ENCODE measurements at places on chromosomes 4 and X.

DNA sequence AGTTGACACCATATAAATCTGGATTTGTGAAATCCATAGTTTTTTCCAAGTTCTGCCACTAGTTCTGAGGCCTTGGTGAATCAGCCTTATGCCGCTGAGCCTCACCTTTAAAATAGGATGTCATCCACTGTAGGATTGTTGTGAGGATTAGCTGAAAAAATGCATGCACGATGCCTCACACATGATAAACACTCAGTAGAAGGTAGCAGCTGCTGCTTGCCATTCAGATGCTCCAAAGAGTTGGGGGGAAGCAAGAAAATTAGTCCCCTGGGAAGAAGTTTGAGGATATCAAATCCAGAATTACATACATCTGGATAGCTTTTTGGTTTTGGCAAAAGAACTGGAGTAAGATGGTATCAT lies 7.4 kb downstream of the MMAA start:
- DNase-seq = no peak

- DNase-seq = no peak
Measured at GRCh38 chrX:32894679-32895078, 316.7 kb downstream of the DMD start.

DNA sequence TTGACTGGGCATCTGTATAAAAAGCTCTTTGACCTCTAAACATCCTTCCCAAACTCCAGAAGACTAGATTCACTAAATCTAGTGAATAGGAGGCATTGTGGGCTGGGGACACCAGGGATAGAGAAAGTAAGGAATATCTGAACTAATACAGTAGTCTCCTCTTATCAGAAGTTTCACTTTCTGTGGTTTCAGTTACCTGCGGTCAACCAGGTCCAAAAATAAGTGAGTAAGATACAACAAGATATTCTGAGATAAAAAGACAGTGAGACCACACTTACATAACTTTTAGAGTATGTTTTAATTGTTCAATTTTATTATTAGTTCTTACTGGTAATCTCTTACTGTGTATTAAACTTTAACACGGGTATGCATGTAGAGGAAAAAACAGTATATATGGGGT lies 376.5 kb downstream of the HNRNPD start:
- no peak for DNase-seq

GRCh38 chr4:153649572-153649991 lies 34.5 kb upstream of the TLR2 start:
- no peak for DNase-seq

DNA sequence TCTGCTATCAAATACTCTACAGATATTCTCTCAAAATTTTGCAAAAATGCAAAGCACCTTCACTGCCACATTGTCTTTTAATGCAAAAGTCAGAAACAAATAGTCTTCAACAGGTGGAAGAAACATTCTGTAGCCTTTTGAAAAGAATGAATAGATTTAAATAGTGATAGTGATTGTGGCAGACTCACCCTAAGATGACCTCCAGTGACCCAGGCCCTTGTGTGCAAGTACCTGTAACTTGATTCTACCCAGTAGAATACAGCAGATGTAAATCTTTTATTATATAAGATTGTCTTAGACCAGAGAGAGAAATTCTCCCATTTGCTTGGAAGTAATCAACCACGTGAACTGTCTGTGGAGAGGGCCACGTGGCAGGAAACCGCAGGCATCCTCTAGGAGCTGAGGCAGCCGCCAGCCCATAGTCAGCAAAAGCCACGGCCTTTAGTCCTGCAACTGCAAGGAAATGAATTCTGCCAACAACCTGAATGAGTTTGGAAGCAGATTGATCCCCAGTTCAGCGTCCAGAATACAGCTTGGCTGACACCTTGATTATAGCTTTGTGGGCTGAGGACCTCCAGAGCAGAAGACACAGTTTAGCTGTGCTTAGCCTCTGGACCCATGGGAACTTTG lies 272.5 kb downstream of the ARHGAP10 start:
- no peak for DNase-seq

All from endothelial cell (in vitro differentiated cells).